ENCODE measurements at places on chromosomes 13 and 19.

DNA sequence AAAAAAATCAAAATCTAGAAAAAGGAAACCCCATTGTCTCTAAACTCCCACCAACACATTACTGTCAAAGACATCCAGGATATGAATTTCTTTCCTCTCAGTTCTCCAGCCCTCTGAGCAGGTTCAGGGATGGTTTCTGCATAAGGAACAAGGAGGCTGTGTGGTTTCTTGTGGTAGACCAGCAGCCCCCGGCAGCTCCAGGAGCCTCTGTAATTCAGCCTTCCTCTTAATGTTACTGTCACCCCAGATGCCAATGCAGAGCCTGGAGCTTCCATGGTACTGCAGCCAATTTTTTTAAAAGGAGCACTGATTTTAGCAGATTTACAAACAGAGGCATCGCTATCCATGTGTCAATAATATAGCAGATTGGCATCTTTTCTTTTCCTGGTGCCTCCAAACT is 100.6 kb upstream of the FAM216B start:
- no peak for DNase-seq

DNA sequence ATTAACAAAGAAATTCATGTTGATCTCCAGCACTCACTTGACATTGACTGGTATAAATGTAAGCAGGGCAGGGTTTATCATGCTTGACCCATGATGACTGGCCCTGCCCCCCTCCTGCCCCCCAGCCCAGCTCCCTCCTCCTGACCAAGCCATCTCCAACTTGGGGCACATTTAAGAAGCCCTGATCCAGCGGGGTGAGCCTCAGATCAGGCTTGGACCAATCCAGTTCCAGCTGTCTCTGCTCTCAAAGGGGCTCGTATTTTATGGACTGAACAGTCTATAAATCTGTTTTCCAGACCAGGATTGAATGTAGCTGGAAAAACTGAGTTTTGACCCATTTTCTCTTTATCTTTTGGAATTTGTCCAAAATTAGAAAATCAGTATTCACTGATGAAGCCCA is 100.0 kb downstream of the COL4A1 start:
- DNase-seq: no peak

DNA sequence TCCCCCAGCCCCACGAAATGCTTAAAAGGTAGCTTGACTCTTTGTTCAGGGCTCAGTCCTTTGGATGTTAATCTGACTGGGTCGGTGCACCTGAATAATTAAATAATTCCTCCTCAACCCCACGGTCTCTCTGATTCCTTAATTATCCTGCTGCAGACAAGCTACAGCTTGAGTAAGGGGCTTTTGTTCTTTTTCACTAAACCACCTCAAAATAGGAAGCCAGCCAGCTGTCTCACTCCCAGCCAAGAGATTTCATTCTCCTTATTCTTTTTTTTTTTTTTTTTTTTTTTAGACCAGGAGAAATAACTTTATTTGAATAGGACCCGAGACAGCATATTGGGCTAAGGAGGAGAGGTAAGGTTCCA is 7.9 kb upstream of the FCGBP start:
- no peak for DNase-seq

- DNase-seq: no peak
Observed at GRCh38 chr19:44876930-44877535, 14.0 kb upstream of the TOMM40 start.

DNA sequence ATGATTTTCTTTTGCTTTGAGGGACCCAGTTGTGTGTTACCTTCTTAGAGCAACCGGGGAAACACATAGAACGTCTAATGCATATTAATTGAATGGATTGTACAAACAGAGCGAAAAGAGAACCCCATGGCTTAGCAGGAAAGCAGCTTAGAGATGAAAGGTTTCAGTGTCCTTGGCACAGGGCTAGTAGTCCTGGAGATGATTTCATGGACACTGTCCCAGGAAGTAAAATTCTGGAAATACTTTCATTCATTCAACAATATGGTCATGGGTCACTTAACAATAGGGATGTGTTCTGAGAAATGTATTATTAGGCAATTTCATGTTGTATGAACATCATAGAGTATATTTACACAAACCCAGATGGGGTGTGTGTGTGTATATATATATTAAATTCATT is 9.7 kb upstream of the FUT2 start:
- DNase-seq: no peak

- DNase-seq: no peak
Observed at GRCh38 chr19:51089786-51090185, 7.1 kb upstream of the KLK14 start.

DNA sequence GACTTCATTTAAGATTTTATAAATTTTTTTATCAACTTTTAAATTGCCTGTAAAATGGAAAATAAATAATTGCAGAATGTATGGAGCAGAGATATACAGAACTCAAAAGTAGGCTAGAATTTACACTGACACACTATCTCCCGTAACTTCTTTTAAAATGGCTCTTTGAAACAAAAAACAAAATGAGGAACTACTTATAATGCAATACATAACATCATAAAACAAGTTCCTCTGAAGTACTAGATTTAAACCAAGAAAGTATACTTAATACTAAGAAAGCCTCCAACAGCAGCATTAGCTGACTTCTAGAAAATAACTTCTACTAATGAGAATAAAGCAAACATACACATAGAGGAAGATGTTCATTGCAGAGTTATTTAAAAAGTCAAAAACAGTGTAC is 17.0 kb downstream of the RBM26 start:
- DNase-seq: no peak

- no peak for DNase-seq
Observed at GRCh38 chr13:113196970-113197737, 11.3 kb downstream of the PCID2 start.

GRCh38 chr19:11418549-11419506 is at the start of gene RGL3:
RGL3 (minus strand) TSS chr19:11419314; CDS start chr19:11419278, 36 bp downstream.
- DNase-seq: peak; percentile 84

DNA sequence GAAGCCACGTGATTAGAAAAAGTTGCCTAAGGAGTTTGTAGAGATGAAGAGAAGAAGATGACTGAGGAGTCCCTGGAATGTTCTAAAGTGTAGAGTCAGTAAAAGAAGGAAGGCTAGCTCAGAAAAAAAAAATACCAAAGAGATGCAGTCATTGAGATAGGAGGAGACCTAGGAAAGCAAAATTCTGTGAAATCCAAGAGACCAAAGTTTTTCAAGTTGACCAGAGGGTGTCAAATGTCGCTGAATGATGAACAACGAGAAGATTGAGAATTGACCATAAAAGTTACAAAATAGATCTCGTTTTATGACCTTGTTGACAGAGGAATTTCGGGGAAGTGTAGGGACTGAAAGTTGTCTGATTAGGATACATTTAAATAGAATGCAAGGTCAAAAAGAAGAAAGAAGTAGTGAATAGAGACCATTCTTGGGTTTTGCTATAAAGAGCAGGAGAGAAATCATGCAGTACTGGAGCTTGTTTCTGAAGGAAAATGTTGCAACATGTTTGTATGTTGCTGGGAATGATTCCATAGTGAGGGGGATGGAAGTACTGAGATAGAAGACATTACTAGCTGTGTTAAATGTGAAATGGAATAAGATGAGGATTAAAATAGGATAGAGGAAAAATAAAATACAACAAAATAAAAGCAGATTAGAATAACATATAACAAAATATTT is 30.2 kb upstream of the HTR2A start:
- peak; percentile 11 for DNase-seq

DNA sequence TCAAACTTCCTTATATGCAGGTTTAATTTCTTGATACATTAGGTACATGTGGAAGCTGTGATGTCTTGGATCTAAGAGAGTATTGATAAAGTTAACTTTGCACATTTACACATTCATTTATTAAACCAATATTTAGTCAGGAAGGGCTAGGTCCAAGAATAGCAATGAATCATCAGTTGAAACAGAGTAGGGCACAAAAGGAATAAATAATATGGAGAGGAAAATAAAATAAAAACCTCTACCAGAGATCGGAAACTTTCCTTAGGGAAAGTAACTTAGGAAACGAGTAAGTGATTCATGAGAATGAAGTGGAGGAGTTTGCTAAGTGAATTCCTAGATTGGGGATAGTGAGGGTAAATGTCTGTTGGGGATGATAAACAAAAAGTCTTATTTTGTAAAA is 259.4 kb upstream of the DACH1 start:
- no peak for DNase-seq

GRCh38 chr13:39565036-39565949 is 37.7 kb downstream of the LHFPL6 start:
- peak; percentile 83 for DNase-seq

DNA sequence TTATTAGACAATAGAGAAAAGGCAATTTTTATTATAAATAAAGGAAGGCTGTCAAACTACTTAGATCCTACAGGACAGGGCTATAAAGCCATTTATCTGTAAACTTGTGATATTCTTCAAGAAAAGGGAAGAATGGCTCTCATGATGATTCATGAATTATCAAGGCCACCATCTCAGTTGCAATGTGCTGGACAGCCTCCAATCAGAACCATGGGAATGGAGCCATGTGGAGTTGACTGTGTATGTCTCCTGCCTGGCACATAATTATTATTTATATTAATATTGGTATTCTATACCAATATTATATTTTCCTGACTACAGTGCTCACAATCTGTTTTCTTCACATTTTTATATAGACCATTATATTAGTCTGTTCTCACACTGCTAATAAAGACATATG is 560.5 kb upstream of the MIR17HG start:
- no peak for DNase-seq

GRCh38 chr13:21988624-21989023 is 317.8 kb downstream of the FGF9 start:
- DNase-seq: no peak

DNA sequence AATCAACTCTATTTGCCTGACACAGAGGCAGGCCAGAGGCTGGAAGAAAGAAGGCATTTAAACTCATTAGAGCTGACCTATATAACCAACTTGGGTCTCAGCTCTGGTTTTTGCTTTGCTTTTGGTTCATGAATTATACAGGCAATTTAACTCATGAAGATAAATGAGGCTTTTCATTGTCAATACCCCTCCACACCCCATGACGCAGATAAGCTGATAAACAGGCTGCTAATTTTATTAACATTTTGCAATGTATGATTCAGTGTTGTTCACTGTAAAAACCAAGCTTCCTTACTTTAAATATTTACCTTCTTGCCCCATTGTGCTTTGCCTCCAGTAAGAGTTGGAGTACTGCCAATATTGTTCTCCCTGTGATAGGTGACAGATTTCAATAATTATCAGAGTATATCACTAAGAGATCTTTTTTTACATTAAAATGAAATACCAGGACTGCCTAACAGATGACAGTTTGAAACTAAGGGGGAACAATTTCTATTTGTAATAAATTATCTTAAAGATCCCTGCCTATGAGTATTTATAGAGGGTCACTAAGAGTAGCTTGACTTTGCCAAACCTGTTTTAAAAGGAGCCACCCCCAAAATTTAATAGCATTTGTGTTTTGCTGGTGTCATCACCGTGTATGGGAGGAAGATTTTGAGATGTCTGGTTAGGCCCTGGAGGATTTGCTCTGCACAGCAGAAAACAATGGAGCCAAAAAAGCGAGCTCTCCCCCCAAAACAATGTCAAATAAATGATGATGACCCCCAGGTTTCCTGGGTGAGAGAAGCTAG is 472.7 kb upstream of the NBEA start:
- DNase-seq: no peak

GRCh38 chr19:38893341-38893771 is 6.1 kb downstream of the SIRT2 start:
- no peak for DNase-seq

DNA sequence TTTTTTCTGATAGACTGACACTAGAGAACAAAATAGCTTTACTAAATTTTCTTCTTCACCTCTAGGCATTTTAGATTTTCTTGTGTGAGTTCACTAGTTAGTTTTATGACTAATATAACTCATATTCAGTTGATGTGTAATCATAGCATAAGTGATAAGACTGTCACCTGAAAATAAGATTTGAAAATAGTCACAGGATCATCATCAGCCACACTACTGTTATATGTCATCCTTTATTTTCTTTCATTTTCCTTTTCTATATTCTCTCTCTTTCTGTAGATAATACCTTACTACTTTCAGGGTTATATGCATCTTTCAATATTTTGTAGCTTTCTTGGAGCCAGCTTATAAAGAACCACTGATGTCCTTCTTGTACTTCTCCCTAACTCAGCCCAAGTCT is 292.6 kb downstream of the TDRD3 start:
- no peak for DNase-seq

DNA sequence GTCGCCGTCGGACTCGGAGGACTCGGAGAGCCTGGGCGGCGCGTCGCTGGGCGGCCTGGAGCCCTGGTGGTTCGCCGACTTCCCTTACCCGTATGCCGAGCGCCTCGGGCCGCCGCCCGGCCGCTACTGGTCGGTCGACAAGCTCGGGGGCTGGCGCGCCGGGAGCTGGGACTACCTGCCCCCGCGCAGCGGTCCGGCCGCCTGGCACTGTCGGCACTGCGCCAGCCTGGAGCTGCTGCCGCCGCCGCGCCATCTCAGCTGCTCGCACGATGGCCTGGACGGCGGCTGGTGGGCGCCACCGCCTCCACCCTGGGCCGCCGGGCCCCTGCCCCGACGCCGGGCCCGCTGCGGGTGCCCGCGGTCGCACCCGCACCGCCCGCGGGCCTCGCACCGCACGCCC is 2.5 kb upstream of the GRWD1 start:
- DNase-seq: peak; percentile 42

GRCh38 chr19:2610637-2611482 is 91.6 kb downstream of the GNG7 start:
- peak; percentile 91 for DNase-seq

- peak; percentile 93 for DNase-seq
Observed at GRCh38 chr19:1855040-1855827, 7.0 kb upstream of the REXO1 start.

DNA sequence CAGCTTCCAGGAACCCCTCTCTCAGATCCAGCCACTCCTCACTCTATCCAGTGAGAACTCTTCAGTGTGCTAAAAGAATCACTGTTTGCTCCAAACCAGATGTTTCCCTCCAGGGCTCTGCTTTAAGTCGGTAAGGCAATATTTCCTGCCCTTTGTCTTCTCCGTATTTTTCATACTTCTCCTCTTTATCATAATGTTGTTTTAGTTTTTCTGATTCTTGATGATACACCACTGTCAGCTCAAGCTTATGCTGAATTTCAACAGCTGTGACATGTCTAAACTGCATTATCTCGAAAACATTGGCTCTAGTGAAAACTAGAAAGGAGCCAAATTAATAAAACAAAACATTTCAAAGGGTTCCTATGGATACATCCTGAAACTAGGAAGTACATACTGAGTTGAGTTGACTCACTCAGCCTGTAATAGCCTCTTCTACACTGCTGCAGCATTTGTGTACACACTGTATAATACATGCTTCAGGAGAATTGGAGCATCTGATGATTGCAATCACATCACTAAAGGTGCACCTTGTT is 39.8 kb downstream of the GPR180 start:
- peak; percentile 55 for DNase-seq

GRCh38 chr13:50015750-50016149 is 506 bp downstream of the KCNRG start:
- DNase-seq: no peak

DNA sequence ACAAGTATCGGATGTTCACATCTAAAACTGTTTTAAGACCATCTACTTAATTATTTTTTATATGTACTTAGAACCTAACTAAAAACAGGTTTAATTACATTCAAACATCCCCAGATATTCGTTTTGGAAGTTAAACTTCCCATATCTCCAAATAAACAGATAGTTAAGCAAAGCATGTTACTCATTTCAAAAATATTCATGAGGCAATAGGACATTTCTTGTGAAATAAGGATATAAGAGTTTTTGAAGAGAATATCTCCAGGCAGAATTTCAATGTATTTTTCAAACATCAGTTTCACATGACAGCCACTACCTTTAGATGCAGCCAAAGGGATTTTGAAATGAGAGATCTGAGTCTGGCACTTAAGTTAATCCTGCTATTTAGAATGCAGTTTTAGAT is 697.5 kb downstream of the SLITRK1 start:
- DNase-seq: no peak

- no peak for DNase-seq
Observed at GRCh38 chr19:18651733-18652132, 14.9 kb downstream of the KLHL26 start.

Measured in AG08396 (cell line).